ENCODE measurements at places on chromosomes 2 and 18. TPM values are rescaled to one million over a fixed set of nuclear protein-coding genes. Genes with fewer than 3 reads are reported as not detected.

DNA sequence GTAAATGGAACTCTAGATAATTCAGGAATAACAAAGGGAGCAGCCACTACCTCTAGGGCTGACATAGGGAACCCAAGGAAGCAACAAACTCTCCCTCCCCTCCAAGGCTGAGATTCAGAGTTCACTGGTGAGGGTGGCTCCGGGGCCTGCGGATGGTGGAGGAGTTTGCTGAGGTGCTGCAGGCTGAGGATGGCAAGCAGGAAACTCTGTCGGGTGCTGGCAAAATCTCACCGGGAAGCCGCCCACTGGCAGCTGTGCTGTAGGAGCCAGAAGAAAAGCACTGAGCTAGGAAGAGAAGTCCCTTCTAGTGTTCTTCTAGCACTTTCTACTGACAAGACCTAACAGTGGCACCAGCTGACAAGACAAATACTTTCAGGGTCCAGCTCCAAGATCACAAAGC lies 12.5 kb upstream of the HAAO start:
- DNase-seq: no peak
- H3K36me3 ChIP-seq: no peaks in the 10 kb centered on the region
- H3K27ac ChIP-seq: no peak overlapping the region
- no peaks in the 10 kb centered on the region for H3K27me3 ChIP-seq

ZNF385B gene
- total RNA-seq: not detected

DNA sequence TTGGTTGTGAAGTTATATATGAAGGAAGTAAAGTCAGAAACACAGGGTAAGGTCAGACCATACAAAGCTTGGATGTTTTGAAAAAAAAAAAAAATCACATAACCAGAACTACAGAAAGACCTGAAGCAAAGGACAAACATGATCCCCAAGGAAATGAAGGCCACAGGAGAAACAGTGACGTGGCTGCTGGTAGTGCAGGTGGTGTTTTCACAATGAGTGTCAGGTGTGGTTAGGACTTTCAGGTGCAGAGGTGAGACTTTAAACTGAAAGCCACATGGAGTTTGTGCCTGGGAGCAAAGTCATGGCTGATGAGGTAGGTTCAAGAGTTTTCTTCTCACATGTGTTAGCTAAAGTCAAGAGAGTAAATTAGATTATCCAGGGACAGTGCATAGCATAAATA lies 270.7 kb downstream of the PIEZO2 start:
- H3K4me1 ChIP-seq: no peaks in the 10 kb centered on the region
- H3K27ac ChIP-seq: no peak overlapping the region
- H3K27me3 ChIP-seq: no peaks in the 10 kb centered on the region
- H3K36me3 ChIP-seq: no peaks in the 10 kb centered on the region

KIAA2012 gene
- not detected for total RNA-seq

- no peaks in the 10 kb centered on the region for H3K36me3 ChIP-seq
- no peaks in the 10 kb centered on the region for H3K27me3 ChIP-seq
- H3K4me1 ChIP-seq: no peaks in the 10 kb centered on the region
- no peak overlapping the region for H3K27ac ChIP-seq
These were observed 181.5 kb upstream of the ACVR2A start for GRCh38 chr2:147663153-147663961.

DNA sequence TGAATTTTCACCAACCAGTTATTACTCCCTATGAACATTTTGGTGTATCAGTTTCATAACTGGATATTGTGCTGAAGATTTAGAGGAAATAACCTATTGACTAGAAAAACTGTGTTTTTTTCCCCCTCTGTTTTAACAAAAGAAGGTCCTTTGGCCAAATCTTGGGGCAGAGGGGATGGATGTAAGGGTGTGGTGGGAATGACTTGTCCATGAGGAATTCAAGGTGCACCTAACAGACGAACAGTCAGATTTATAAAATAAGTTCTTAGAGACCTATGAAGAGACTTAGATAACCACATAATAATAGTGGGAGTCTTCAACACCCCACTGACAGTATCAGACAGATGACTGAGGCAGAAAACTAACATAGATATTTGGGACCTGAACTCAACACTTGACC lies 119.3 kb upstream of the SESTD1 start:
- no peak for DNase-seq
- no peak overlapping the region for H3K4me3 ChIP-seq
- peaks cover 23% of the 10 kb centered on the region for H3K27me3 ChIP-seq

DNA sequence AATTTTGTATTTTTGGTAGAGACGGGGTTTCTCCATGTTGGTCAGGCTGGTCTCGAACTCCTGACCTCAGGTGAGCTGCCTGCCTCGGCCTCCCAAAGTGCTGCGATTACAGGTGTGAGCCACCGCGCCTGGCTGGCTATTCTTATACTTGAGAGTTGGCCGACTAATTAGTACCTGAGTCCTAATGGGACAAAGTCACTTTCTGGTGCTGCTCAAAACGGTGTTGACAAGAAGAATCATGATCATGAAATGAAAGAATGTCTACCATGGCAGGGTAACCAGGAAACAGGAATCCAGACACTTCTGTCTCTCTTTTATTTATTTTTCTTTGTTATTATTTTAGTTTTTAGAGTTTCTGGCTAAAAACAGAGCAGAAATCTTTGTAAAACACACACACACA lies 54.7 kb upstream of the RAB6D start:
- H3K4me1 ChIP-seq: no peaks in the 10 kb centered on the region
- no peak for DNase-seq

GRCh38 chr2:238306672-238306998 lies 13.7 kb upstream of the TRAF3IP1 start:
- H3K4me1 ChIP-seq: peaks cover 8% of the 10 kb centered on the region
- no peaks in the 10 kb centered on the region for H3K27me3 ChIP-seq
- H3K4me3 ChIP-seq: no peak overlapping the region

DNA sequence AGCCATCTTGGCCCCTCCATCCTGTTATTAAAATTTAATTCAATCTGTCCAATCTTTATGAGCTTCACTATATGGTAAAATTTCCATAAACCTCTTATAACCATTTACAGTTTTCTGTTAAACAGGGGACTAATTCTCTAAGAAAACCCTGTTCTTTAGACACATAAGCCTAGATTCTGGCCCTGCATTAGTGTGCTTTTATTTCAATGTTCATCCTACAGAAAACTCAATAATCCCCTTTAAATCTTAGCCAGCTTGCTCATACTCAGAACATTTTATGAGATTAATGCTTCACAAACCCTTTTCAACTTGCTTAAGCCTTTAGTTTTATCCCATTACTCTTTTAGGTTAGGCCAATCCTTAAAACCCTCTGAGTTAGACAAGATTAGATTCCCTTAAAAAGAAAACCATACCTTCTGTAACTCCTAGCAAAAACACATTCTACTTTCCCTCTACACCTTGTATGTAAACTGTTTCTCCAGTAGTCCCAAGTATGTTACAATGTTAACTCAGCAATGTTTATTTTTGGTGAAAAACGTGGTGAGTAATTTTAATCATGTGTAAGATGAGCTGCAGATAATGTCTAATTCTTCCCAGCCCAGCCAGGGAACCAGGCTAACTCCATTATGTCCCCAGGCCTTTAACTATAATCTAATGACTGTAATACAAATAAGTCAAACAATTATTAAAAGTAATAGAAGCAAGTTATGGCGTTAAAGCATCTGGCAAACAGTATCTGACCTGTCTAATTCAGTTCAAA lies 1953.4 kb upstream of the LRRTM1 start:
- no peaks in the 10 kb centered on the region for H3K4me1 ChIP-seq
- H3K27ac ChIP-seq: no peak overlapping the region
- H3K4me3 ChIP-seq: no peak overlapping the region

- H3K27ac ChIP-seq: no peak overlapping the region
- H3K4me3 ChIP-seq: no peak overlapping the region
- H3K27me3 ChIP-seq: no peaks in the 10 kb centered on the region
- peaks cover 5% of the 10 kb centered on the region for H3K4me1 ChIP-seq
- no peaks in the 10 kb centered on the region for H3K36me3 ChIP-seq
- no peak for DNase-seq
These were observed 59.6 kb upstream of the TMEM163 start for GRCh38 chr2:134778372-134778771.

DNA sequence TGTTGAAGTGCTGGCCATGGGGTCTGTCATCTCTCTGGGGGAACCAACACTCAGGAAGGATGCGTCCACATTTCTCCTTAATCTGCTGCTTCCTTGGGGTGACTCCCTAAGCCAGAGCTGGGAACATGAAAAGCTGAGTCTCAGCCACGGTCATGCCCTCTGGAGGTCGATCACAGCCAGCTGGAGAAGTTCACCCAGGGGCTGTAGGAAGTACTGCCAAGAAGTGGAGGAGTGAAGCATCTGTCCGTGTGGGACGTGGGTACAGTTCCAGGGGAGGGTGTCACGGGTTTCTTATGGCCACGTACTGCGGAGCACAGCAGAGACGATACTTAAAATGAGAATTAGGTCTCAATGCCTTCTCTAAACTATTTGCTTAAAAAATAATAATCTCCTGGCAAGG lies 42.4 kb upstream of the IGFBP2 start:
- H3K27ac ChIP-seq: no peak overlapping the region
- no peaks in the 10 kb centered on the region for H3K4me1 ChIP-seq
- no peaks in the 10 kb centered on the region for H3K36me3 ChIP-seq
- peaks cover 4% of the 10 kb centered on the region for H3K27me3 ChIP-seq
- DNase-seq: no peak

DNA sequence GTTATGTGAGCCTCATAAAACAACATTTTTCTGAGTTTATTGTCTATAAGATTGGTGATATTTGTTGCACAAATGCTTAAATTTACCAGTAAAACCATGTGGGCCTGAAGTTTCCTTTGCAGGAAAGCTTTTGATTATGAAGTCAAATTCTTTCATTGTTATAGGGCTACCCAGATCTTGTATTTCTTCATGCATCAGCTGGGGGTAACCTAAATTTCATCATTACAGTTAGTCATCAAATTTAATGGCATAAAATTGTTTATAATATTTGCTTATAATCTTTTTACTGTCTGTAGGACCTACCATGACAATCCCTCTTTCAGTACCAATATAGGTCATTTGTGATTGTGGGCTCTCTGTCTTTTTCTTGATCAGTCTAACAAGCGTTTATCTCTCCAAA lies 47.8 kb downstream of the SMAD2 start:
- H3K4me3 ChIP-seq: no peak overlapping the region
- H3K36me3 ChIP-seq: peaks cover 64% of the 10 kb centered on the region
- H3K4me1 ChIP-seq: peaks cover 2% of the 10 kb centered on the region
- no peaks in the 10 kb centered on the region for H3K27me3 ChIP-seq
- H3K27ac ChIP-seq: no peak overlapping the region
- DNase-seq: no peak

GRCh38 chr2:156890529-156891148 lies 366.9 kb upstream of the GALNT5 start:
- H3K27ac ChIP-seq: no peak overlapping the region
- H3K4me3 ChIP-seq: no peak overlapping the region
- DNase-seq: no peak
- H3K27me3 ChIP-seq: peaks cover 8% of the 10 kb centered on the region

GRCh38 chr2:25684577-25685473 lies 11.4 kb upstream of the DTNB start:
- no peaks in the 10 kb centered on the region for H3K27me3 ChIP-seq
- no peak for DNase-seq
- H3K36me3 ChIP-seq: no peaks in the 10 kb centered on the region
- H3K4me3 ChIP-seq: no peak overlapping the region
- no peak overlapping the region for H3K27ac ChIP-seq

DRC1 gene
- total RNA-seq: not detected

FAM124B gene
- not detected for total RNA-seq

GRCh38 chr2:16071865-16072637 lies 131.7 kb downstream of the MYCN start:
- no peaks in the 10 kb centered on the region for H3K27me3 ChIP-seq
- no peak overlapping the region for H3K27ac ChIP-seq
- H3K36me3 ChIP-seq: no peaks in the 10 kb centered on the region
- H3K4me1 ChIP-seq: no peaks in the 10 kb centered on the region

DNA sequence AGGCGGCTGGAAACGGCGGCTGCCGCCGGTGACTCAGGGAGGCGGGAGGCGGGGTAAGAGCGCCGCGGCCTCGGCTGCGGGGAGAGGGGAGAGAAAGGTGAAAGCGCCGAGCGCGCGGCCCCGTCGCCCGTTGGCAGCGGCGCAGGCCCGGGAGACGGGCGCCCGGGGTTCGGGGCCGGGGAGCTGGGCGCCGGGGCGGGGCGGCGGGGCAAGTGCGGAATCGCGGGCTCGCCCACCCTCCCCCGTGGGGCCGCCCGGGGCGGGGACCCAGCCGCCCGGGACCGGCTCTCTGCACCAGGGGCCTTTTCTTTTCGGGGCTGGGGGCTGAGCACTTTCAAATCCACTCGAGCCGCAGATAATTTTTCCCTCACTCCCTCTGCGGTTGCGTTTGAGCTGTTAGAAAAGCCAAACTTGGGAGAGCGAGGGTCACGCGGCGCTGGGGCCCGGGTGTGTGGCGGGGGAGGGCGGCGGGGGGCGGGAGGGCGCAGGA lies 266 bp downstream of the KDM3A start:
- H3K4me1 ChIP-seq: peaks cover 45% of the 10 kb centered on the region
- DNase-seq: no peak
- no peaks in the 10 kb centered on the region for H3K27me3 ChIP-seq
- peaks cover 52% of the 10 kb centered on the region for H3K36me3 ChIP-seq
- peak overlapping the region; percentile 100 for H3K27ac ChIP-seq

YIPF4 gene
- 27.2 TPM for total RNA-seq

DNA sequence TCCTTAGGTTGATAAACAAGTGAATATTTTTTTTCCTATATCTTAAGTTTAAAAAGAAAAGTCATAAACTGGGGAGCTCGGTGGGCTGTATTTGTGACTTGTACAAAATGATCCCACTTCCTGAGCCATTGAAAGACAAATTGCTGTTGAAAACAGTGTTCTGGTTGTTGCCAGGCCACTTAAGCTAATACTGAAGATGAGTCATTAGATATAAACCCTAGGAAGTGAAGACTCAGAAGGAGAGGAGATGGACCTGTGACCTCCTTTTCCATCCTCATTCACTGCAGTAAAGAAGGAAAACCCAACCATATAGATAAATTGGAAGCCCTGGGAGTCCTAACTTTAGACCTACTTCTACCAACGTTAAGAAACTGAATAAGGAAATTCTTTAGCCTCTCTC lies 46.2 kb upstream of the SERPINE2 start:
- H3K27ac ChIP-seq: no peak overlapping the region
- H3K36me3 ChIP-seq: no peaks in the 10 kb centered on the region
- DNase-seq: no peak
- no peaks in the 10 kb centered on the region for H3K4me1 ChIP-seq
- no peak overlapping the region for H3K4me3 ChIP-seq

DNA sequence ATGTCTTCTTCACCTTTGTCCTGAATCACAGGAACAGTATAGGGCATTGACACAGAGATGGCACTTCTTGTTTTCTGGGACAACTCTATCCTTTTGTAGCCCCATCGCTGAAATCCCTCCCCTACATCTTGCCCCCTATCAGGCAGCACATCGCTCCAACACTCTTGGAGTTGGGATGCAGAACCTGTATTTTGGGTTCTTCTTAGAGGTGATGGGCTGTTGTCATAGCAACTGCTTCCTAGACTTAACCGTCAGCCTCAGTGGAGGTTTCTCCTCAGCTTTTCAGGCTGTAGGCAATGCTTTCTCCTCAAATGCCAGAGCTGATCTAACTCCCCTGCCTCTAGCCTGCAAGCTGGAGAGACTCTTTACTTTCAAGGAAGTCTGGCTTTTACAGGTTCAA lies 99.9 kb upstream of the SPRED2 start:
- H3K4me1 ChIP-seq: peaks cover 6% of the 10 kb centered on the region
- peaks cover 8% of the 10 kb centered on the region for H3K27me3 ChIP-seq
- H3K36me3 ChIP-seq: no peaks in the 10 kb centered on the region
- DNase-seq: no peak
- H3K27ac ChIP-seq: no peak overlapping the region
- no peak overlapping the region for H3K4me3 ChIP-seq

- peaks cover 3% of the 10 kb centered on the region for H3K27me3 ChIP-seq
- no peak for DNase-seq
- H3K4me1 ChIP-seq: peaks cover 19% of the 10 kb centered on the region
- no peaks in the 10 kb centered on the region for H3K36me3 ChIP-seq
These were observed 17.0 kb downstream of the MBOAT2 start for GRCh38 chr2:8986327-8986976.

IL36RN gene
- total RNA-seq: not detected

CFC1 gene
- not detected for total RNA-seq
